A549 treated with dexamethasone at 1 μM for 4 hours (cell line): ENCODE measurements at places on chromosomes 3 and 15. TPM values are rescaled to one million over a fixed set of nuclear protein-coding genes. Genes with fewer than 3 reads are reported as not detected.

The PCYT1A gene
- total RNA-seq = 30.6 to 39.2 TPM (median 38.3 TPM) in 5 replicates

The MKRN3 gene
- 1.1 to 2.1 TPM (median 1.9 TPM) in 5 replicates for total RNA-seq

The FBXO45 gene
- total RNA-seq = 6.3 to 8.8 TPM (median 7.7 TPM) in 5 replicates

The CLRN1 gene
- not detected in 5 replicates for total RNA-seq

The DENND4A gene
- total RNA-seq = 4.1 to 7.5 TPM (median 5.7 TPM) in 5 replicates

The MYZAP gene
- 0.94 to 1.5 TPM (median 1.3 TPM) in 5 replicates for total RNA-seq

The EPHA6 gene
- total RNA-seq = 0.08 to 0.15 TPM (median 0.09 TPM) in 3 of 5 replicates, not detected in the others

The LARP6 gene
- total RNA-seq = 48.5 to 76.8 TPM (median 71.1 TPM) in 5 replicates
